ENCODE measurements at places on chromosomes 1 and 21. TPM values are rescaled to one million over a fixed set of nuclear protein-coding genes. Genes with fewer than 3 reads are reported as not detected.

The ATP6V1G3 gene
- polyA plus RNA-seq: not detected

The C1orf115 gene
- 2.6 TPM for polyA plus RNA-seq

The PLA2G4A gene
- 3.1 TPM for polyA plus RNA-seq

The EPB41 gene
- 12.0 TPM for polyA plus RNA-seq

The PEAR1 gene
- polyA plus RNA-seq: 1.7 TPM

The CGN gene
- polyA plus RNA-seq: 13.7 TPM

The SPRR2A gene
- polyA plus RNA-seq: 3,933 TPM

The ALX3 gene
- polyA plus RNA-seq: 0.04 TPM

The C4BPA gene
- 0.01 TPM for polyA plus RNA-seq

The IL12RB2 gene
- 1.3 TPM for polyA plus RNA-seq
